ENCODE measurements at places on chromosomes 16 and 17.

GRCh38 chr17:50220811-50221210 is 19.4 kb upstream of the COL1A1 start:
- no peak for DNase-seq

DNA sequence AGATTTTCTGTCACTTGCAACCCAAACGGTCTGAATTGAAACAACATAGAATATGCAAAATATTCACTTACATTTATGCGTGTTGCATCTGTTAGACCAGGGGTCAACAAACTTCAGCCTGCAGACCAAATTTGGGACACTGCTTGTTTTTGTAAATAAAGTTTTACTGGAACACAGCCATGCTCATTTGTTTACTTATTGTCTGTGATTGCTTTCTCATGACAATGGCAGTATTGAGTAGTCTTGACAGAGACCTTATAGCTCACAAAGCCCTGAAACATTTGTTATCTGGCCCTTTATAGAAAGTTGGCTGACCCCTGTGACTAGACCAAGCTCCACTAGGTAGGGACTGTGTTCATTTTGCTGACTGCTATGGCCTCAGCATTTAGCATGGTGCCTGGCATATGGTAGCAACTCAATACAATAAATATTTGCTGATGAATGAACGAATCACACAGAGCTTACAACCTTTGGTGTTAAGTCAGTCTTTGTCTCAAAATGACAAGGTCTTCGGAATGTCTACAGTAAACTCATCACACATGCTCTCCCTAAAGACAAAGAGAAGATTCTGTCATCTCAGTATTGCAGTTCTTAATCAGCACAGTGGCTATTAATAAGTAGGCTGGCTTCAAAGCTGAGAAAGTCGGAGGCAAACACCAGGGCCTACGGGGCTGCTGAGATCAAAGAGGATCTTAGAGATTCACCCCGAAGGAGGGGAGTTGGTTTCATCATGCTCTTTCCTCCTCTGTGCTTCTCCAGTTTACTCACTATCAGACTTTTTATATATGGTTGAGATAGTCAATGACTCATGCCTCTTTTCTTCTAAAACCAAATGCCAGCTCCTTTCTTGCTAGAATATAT is 95.2 kb upstream of the AXIN2 start:
- peak; percentile 84 for DNase-seq

GRCh38 chr17:63434951-63435571 is 11.0 kb downstream of the CYB561 start:
- no peak for DNase-seq

DNA sequence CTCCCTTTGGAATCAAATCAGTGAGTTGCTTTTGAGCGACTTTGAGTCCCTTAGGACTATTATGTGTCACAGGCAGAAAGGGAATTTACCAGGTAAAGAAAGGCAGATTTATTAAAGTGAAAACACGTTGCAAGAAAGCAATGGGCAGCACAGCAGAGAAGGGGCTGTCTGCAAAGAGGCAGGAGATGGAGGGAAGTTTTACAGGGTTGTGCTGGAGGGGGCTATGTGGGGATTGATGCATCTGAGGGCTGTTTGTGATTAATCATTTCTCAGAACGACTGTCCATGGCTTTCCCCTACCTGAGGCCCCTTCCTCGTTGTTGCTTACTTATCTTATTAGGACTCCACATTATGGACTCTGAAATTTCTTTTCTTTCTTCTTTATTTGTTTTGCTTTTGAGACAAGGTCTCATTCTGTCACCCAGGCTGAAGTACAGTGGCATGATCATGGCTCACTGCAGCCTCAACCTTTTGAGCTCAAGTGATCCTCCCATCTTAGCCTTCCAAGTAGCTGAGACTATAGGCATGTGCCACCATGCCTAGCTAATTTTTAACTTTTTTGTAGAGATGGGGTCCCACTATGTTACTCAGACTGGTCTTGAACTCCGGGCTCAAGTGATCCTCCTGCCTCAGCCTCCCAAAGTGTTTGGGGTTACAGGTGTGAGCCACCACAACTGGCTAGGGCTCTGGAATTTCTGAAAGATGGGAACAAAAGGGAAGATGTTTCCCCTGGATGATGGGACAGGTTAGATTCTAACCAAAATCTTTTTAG is 5.5 kb downstream of the WWP2 start:
- no peak for DNase-seq

DNA sequence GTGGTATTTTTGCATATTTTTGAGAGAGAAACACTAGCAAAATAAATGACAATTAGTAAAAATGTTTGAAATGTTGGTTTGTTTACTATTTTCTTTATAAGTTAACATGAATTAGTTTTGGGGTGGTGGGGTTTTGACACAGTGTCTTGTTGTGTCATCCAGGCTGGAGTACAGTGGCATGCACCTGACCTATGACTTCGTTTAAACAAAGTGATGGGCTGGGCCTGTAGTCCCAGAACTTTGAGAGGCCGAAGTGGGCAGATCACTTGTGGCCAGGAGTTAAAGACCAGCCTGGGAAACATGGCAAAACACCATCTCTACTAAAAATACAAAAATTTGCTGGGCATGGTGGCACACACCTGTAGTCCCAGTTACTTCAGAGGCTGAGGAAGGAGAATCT is 17.9 kb upstream of the HEATR3 start:
- no peak for DNase-seq

- DNase-seq = no peak
These were observed 512.2 kb downstream of the GRIN2A start for GRCh38 chr16:9670033-9670432.

DNA sequence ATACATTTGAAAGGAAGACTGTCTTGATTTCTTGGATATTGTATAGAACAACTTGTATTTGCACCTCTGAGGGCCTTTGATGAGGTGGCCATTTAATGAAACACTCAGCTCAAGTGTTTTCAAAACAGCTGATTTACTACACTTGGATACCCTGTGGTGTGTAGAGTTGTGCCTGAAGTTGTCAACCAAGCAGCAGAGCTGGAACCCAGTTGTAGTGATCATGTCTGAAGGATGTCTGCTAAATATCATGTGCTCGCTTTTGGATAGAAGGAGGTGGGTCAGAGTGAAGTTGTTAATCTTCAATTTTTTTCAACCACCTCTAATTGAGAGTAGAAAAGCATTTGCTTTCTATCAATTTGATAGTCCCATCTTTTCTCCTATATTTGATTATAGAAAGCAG is 175.9 kb upstream of the TBX2 start:
- no peak for DNase-seq

GRCh38 chr16:10929853-10930754 is 12.2 kb downstream of the DEXI start:
- DNase-seq = no peak

DNA sequence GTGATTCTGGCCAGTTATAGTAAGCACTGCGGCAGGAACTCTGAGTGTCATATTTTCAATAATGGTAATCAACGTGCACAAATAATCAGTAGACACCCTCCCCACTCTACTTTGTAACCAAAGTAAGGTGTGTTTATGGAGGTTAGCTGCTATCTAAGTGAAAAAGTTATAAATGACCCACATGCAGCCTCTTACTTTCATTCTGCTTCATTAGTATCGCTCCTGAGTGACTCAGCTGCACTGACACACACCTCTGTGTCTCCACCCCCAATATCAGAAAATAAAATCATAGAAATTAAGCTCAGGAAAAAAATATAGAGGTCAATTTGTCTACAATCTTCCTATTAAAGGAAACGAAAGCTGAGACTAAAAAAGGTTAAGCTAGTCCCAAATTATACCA is 64.1 kb upstream of the TRAP1 start:
- DNase-seq = no peak

- peak; percentile 78 for DNase-seq
These were observed 45.9 kb downstream of the SOCS3 start for GRCh38 chr17:78313735-78314648.

- no peak for DNase-seq
These were observed 4.2 kb downstream of the CDRT4 start for GRCh38 chr17:15462976-15463772.

GRCh38 chr16:28319476-28320022 is 27.2 kb downstream of the SBK1 start:
- no peak for DNase-seq

DNA sequence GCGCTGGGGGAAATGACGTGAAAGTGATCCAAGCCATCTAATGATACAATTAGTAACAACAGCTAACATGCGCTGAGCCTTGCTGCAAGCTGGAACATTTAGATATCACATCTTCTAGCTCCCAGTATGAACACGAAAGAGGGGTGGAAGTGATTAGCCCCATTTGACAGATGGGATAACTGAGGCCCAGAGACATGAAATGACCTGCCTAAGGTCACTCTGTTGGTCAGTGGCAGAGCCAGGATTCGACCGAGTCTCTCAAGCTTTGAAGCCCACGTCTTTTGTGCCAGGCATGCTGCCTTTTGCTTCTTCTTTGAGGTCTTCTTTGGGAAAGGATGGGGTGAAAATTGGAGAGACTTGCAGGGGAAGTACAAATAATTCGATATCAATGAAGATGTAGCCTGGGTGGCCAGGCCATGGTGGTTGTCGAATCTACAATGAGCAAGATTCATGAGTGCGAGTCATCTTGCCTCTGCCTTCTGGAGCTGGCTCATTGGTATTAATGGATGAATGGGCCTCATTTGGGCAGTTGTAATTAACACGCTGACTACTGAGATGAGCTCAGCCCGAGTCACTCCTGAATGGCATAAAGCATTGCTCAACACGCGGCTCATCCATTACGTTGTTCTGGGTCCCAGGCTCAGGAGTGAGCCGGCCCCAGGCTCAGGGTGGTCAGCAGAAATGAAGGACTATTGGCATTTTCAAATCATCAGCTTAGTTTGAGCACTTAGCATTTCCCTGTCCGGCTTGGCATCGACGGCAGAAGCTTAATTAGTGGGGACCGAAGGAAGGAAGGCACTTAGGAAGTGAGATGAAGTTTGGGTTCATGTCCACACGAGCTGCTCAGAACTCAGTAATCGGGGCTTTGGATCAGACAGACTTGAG is 28.0 kb upstream of the GPRC5B start:
- no peak for DNase-seq

DNA sequence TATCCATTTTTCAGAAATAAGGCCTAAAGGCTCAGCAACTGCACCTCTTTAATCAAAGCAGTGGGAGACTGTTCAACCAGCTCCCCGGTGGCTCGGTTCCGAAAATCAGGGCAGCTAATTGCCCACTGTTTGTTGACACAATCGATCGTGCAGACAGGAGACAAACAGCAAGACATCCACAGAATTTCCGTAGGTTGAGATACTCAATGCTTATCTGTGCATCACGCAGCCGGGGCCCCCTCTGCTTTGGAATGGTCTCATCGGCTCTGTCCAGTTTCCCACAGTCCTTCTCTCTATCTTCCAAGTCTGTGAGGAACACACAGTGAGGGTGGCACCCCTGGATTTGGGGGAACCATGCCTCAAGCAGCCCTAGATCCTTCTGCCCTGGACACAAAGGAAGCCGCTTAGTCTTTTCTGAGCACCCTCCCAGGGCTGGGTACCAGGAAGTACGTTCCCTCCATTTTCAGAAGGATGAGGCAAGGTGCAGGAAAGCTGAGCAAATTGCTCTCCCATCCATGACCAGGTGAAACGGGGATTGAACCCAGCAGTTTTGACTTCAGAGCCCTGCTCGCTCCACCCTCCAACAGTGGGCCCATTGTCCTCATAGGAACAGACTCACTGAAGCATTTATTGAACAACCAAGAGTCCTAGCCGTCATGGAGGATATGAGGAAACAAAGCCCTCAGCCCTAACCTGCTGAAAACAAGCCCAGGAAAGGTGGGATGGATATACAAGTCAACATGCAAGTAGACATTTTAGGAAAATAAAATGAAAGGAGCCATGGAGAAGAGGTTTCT is 70.7 kb downstream of the C16orf95 start:
- DNase-seq = no peak

GRCh38 chr17:29867643-29868181 is 62.3 kb downstream of the SSH2 start:
- no peak for DNase-seq
